ENCODE measurements at places on chromosomes 4 and X. TPM values are rescaled to one million over a fixed set of nuclear protein-coding genes. Genes with fewer than 3 reads are reported as not detected.

The DCHS2 gene
- total RNA-seq: 14.0 TPM

The MAGEA2 gene
- not detected for total RNA-seq

The DCAF8L2 gene
- total RNA-seq: not detected

The ADH7 gene
- not detected for total RNA-seq

The SMARCA1 gene
- total RNA-seq: 96.0 TPM

The ALB gene
- total RNA-seq: 0.32 TPM

The MTCP1 gene
- 11.7 TPM for total RNA-seq

The DCX gene
- 9.6 TPM for total RNA-seq

The WNK3 gene
- 8.7 TPM for total RNA-seq

The GPR143 gene
- 0.79 TPM for total RNA-seq

The SPOCK3 gene
- total RNA-seq: 12.1 TPM

The EDA2R gene
- 1.7 TPM for total RNA-seq

The STPG2 gene
- total RNA-seq: 1.0 TPM

The USP9X gene
- 229 TPM for total RNA-seq

The S100G gene
- not detected for total RNA-seq

The BTC gene
- 11.5 TPM for total RNA-seq

The TIGD2 gene
- 12.0 TPM for total RNA-seq

The SLC25A14 gene
- 14.1 TPM for total RNA-seq

The COX7B2 gene
- not detected for total RNA-seq

The TEX11 gene
- not detected for total RNA-seq

The TEX13D gene
- total RNA-seq: not detected

The CCKAR gene
- total RNA-seq: 0.26 TPM

The RGN gene
- 4.8 TPM for total RNA-seq

The SUPT20HL2 gene
- total RNA-seq: not detected

Measured in urinary bladder (tissue), 4 donors.